Stimulated activated CD4-positive, alpha-beta T cell treated with anti-CD3 and anti-CD28 coated beads, Interleukin-12 subunit alpha, Interleukin-12 subunit beta, amount 100 ng/mL, for 24 hours (primary cell): ENCODE measurements at places on chromosomes 7 and 10.

DNA sequence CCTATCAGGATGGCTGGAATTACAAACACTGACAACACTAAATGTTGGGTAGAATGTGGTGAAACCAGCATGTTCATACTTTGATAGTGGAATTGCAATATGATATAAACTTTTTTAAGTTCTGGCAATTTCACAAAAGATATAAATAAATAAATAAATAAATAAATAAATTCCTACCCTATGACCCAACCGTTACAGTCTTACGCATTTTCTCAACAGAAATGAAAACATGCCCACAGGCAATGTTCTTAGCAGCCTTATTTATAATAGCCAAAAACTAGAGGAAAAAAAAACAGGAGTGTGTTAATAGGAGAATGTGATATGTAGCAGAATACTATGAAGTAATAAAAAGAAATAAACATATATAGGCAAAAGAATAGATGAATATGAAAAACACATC, 318.9 kb downstream of the IPMK start:
- DNase-seq, result no peak

DNA sequence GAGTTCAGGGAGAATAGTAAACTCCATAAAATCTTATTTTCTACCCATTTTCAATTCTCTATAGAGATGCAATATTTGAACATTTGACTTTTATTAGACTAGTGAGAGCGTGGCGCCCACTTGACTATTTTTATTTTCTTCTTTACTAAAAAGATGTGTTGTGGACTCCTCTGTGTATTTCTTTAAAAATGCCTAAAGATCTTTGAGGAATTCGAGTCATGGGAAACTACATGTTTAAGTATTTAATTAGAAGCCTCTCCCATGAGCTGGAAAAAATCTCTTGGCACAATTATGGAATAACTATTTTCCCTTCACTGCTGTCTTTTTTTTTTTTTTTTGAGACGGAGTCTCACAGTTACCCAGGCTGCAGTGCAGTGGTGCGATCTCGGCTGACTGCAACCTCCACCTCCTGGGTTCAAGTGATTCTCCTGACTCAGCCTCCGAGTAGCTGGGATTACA, 124.2 kb downstream of the ARHGAP12 start:
- DNase-seq, result no peak

- DNase-seq, result peak; percentile 18
These were observed 66.4 kb downstream of the EXOC6 start for GRCh38 chr10:92914478-92915325.

DNA sequence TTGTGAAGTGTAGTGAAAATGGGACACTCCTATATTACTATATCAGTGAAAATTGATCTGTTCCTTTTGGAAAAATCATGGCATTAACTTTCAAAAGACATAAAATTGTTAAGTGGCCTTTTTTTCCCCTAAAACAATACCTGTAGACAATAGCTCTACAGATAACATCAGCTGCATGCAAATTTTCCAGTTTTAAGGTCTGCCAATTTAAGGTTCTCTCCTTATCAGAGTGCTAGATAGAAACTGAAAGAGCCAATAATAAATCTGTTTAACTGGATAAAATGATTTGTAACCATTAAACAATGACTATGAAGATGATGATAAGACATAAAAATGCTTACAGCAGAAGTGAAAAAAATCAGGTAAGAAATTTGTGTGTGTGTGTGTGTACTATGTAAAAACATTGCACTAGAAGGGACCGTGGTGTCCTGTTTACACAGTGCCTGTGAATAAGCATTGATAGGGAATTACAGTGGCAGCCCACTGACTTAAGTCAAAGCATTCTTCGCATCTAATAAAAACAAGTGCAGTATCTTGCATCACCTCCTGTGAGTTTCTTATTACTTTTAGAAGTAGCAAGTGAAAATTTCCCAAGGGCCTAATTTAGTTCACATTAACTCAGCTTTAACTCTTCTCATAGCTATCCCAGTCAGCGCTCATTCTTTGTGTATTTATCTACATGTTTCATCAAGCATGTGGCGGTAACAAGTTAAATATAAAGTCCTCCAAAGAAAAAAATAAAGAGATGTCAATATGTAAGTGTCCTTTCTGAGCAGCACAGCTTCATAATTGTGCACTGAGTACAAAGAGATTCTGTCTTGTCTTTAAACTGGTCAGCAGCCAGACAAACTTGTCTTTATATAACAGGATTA, 261.9 kb downstream of the ARL4A start:
- no peak for DNase-seq

DNA sequence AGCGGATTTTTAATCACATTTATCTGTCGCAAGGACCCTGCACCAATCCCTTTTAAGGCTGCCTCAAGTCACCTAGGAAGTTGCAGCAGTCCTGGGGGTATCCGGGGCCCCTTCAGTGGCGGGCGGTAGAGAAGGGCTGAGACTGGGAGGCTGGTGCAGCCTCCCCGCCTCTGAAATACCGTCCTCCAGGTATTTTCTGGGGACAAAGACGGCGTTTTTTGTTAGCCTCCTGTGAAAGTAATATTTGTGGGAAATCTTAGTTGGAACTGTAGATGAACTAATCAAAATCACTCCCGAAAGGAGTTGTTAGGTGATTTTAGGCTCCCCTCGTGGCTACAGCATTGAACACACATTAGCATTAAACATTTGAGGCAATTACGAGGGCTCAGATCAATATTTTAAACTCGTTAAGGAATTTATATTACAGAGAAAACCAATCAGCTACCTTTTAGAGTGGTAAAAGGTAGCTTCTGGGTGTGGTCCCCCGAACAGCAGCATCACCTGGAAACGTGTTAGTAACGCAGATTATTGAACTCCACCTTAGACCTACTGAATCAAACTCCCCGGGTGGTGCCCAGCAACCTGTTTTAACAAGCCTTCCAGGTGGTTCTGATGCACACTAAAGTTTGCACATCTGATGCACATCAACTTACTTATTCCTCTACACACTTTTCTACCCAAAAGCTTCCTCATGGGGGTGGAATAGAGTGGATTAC, 530 bp upstream of the ANXA7 start:
- no peak for DNase-seq

GRCh38 chr7:134755422-134756022, 23.9 kb upstream of the CALD1 start:
- peak; percentile 6 for DNase-seq

DNA sequence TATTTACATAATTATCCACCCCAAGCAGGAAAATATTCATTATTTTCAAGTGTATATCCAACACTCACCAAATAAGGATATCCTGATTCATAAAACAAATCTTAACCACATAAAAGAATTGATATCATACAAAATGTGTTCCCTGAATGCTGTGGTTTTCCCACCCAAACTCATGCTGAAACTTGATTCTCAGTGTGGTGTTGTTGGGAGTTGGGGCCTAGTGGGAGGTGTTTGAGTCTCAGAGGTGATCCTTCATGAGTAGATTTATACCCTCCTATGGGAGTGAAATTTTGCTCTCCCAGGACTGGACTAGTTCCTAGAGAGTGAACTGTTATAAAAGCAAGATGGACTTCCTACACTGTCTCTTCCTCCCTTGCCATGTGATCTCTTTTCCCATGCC, 1028.3 kb downstream of the SORCS1 start:
- DNase-seq, result no peak

DNA sequence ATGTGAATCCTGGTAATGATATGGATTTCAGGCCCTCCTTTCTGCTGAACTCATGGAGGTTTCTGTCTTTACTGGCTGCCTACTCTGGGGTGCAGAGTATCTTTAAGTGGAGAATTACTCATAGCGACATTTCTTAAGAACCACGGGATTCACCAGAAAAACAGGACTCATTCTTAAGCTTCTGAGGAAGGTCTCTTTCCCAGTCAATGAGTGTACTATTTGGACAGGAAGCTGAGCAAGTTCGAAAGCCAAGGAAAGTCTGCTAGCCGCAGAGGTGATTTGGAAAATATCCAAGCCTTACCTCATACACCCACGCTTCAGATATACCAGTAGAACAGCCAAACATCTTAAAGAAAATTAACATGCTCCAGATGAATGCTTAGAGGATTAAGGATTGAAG, 377.6 kb upstream of the MYO3A start:
- no peak for DNase-seq

- no peak for DNase-seq
These were observed 339.8 kb upstream of the LRRTM3 start for GRCh38 chr10:66586073-66586472.

DNA sequence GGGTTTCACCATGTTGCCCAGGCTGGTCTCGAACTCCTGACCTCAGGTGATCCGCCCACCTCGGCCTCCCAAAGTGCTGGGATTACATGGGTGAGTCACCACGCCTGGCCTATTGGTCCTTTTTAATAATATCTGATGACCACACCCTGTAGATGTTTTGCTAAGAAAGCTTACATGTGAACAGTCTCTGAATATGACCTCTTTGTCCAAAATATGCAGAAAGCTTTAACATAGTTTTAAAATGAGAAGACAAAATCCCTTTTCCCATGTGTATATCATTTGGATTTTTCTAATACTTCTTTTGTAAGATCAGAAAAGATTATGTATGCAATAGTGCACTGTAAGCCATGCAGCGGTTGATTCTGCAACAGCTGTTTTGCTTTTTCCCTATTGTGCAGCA, 38.5 kb downstream of the MCU start:
- no peak for DNase-seq

DNA sequence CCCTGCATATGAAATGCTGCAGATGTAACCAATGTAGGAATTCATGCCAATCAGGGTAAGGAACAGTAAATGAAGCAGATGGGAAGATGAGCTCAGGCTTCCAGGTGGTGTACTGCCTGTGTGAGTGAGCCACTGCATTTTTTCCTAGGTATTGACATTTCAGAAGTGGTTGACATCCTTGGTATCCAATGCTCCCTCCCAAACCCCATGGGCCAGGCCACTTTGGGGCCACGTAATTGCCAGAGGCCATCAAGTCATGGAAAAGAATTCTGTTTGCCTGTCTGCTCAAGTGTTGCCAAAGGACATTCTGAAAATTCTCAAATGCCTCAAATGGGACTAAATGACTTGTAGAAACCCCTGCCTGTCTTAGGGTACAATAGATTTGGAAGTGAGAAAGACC, 384.6 kb downstream of the GATA3 start:
- DNase-seq, result no peak

GRCh38 chr7:20777377-20778062, 9.2 kb downstream of the SP8 start:
- DNase-seq, result no peak

DNA sequence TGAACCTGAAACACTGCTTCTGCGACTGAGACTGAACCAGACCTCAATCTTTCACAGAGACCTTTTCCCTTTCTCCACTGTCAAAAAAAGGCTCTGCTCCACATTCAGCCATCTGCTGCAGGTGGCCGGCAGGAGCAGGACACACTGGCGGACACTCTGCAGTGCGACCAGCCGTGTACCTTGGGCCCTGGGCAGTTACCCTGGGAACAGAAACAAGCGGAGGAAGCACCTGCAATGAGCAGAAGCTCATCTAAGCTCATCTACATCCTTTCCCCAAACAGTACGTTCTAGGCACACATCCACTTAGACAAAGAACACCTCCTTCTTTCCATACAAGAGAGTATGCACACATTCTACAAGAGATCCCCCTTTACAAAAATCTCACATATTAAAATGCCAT, 22.8 kb downstream of the VOPP1 start:
- no peak for DNase-seq

- no peak for DNase-seq
These were observed 157.5 kb downstream of the XPNPEP1 start for GRCh38 chr10:109765838-109766237.

- DNase-seq, result no peak
These were observed 197.7 kb downstream of the RPS24 start for GRCh38 chr10:78231327-78231726.

GRCh38 chr10:43217563-43218205, 49.2 kb downstream of the RASGEF1A start:
- no peak for DNase-seq

DNA sequence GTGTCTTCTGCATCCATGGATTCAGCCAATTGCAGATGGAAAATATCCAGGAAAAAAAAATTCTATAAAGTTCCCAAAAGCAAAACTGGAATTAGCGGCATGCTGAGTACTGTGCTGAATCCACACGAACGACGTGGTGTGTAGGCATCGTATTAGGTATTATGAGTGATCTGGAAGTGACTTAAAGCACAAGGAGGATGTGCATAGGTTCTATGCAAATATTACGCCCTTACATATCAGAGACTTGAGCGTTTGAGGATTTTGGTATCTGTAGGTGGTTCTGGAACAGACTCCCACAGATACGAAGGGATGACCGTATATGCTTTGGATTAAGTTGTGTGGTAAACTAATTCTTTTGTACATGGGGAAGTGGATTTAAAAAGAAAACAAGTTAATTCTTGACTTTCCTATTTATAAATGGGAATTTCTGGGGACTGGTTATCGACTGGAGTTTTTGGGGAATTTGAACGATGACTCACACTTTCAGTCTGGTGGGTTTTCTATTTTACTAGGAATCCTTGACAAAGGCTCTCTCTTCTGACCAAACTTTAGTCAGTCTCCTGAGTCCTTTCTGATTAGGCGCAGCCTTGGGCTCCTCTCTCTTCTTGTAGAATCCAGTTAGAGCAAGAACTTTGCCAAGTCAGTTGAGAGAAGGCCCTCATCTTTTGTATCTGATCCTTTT, 5.4 kb upstream of the NUB1 start:
- DNase-seq, result no peak
